ENCODE measurements at places on chromosomes 7 and 10.

GRCh38 chr10:78331391-78331922, 297.8 kb downstream of the RPS24 start:
- DNase-seq, result no peak

DNA sequence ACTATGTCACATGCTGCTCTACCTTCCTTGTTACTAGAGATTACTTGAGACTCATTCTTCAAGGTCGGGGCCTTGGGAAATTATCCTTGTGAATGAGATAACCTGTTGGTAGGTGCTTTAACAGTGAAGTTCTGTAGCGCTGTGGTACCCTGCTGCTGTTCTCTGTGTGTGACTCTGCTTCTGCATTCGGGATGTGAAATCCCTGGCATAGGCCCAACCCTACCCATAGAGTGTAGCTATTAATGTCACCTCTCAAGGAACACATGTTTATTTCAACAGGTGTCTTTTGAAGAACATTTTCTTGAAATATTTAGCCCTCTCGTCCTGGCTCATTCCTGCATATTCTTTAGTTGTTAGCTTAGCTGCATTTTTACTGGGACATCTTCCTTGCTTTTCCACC, 41.8 kb upstream of the TMEM236 start:
- DNase-seq, result no peak

GRCh38 chr7:41003977-41004376, 698.9 kb downstream of the INHBA start:
- no peak for DNase-seq

- no peak for DNase-seq
These were observed 82.3 kb upstream of the GTF2I start for GRCh38 chr7:74575083-74575784.

- DNase-seq, result no peak
These were observed 91.1 kb downstream of the BUB3 start for GRCh38 chr10:123245264-123245663.

DNA sequence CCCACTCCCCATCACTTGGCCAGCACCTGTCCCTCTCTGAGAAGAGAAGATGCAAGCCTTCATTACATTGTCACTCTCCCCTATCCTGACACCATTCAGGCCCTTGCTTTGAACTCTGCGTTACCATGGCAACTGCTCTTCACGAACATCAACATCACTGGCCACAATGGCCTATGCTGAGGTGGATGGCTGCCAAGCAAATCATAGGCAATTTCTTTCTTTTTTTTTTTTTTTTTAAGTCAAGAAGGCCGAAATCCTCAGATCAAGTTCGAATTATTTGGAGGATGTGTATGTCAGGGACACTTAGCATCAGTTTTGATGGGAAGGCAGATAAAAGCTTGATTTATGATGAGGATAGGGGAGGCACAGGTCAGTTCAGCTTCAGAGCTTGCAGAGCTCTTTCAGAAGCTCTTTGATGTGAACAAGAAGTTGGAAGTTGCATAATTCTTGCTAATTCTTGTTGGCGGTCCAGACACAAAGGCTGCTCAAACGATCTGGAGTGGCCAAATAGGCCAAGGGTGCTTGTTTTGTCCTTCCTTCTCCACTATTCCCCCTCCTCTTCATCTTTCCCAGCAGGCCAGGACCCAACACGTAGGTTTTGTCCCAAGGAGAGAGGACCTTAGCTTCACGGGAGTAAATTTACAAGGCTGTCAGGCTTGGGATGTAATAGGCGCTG, 179.9 kb upstream of the NPVF start:
- no peak for DNase-seq

DNA sequence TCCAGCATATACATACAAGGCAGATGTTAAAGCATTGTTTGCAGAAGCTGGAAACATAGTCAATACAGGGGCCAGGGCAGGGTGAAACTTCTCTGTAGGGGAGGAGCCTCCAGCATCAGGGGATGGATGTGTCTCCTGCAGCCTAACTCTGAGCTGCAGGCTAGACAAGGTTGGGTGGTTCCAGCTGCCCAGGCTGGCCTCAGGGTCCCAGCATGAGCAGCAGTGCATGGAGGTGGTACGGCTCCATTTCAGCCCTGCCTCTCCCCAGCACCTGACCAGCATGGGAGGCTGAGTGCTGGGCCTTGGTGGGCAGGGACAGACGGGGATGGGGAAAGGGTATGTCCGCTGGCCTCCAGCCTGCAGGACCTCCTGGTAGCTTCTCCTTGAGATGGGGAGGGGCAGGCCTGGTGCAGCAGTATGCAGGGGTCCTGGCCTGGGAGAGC, 7.4 kb upstream of the TBRG4 start:
- no peak for DNase-seq

- no peak for DNase-seq
These were observed 65.0 kb downstream of the CACNB2 start for GRCh38 chr10:18205098-18205834.

- no peak for DNase-seq
These were observed 69.5 kb upstream of the VOPP1 start for GRCh38 chr7:55641811-55642210.

DNA sequence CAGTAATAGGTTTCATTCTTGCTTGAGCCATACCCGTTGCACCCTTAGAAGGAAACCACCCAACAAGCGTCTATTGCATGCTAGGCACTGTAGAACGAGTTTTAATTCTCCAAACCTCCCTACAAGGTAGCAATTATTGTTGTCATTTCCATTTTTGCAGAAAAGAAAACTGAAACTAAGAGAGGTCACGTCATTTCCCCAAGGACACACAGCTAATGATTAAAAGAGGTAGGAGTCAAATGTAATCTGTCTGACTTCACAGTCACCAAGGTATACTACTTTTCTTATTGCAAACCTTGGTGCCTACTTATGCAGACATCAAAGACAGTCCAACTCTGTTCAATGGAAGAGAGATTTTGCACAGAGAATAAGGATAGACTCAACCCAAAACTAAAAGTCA, 49.1 kb upstream of the C1QL3 start:
- DNase-seq, result no peak

DNA sequence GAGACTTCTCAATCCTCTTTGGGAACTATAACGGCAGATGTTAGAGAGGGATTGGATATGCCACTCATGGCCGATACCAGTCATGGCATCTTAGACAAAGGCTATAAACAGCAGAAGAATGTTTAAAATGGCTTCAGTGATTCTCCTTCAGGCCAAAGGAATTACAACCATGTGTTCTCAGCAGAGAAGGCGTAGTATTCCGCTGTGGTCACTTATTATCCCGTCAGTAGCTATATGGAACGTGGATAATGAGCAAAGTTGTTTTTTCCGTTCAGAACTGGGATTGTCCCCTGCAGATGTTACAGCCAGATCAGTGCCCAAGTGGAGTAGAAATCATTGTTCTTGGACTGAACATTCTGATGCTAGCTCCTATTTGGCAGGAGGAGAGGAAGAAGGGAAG, 43.1 kb downstream of the TEX36 start:
- no peak for DNase-seq

DNA sequence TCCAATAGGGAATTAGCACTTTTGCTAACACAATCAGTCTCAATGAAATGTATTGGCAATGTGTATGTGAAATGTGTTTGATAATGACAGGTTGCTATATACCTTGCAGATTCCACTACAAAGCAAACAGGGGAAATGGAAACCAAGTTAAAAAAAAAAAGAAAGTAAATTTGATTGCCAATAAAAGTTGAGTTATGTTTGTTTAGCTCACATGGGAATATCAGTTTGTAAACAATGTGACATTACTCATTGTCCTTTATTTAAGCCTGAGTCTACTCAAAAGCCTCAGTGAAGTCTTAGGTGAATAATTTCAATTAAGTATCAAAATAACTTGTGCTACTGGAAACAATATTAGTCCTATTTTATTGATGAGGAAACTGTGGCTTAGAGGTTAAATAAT, 285.2 kb downstream of the CACNA2D1 start:
- no peak for DNase-seq

DNA sequence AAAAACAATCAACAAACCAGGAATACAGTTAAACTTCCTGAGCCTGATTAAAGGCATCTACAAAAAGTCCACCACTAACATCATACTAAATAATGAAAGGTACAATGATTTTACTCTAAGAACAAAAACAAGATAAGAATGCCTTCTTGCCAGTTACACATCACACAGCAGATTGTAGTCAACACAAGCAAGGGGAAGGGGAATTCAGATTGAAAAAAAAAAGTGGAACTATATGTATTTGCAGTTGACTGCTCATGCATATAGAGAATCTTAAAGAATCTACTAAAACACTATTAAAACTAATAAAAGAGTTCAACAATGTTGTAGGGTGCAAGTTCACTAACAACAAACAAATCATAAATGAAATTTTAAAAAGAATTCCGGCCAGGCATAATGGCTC, 28.5 kb downstream of the ZNF33B start:
- no peak for DNase-seq

GRCh38 chr10:59631237-59631636, 78.4 kb downstream of the SLC16A9 start:
- no peak for DNase-seq

GRCh38 chr7:20466543-20467021, 135.9 kb downstream of the ITGB8 start:
- DNase-seq, result no peak

- DNase-seq, result no peak
These were observed 89.8 kb upstream of the PPP2R2D start for GRCh38 chr10:131810805-131811629.

- no peak for DNase-seq
These were observed 474.5 kb upstream of the PODXL start for GRCh38 chr7:132030883-132031282.

DNA sequence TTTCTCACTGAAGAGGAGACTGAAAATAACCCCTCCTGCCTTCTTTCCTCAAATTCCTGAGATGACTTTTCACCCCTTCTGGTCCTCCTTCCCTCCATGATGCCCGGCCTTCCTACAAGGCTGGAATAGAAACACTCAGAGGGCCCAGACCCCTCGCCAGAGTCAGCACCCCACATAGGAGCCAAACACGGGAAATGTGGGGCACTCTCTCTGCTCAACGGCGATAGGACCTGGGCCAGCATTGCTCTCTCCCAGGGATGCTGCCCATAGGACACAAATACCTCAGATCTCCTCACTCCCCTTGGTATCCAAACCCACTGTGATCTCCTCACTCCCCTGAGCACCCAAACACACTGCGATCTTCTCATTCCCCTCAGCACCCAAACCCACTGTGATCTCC, 7.4 kb downstream of the CFAP46 start:
- DNase-seq, result no peak

GRCh38 chr7:44222074-44222473, 21.3 kb downstream of the YKT6 start:
- no peak for DNase-seq

- no peak for DNase-seq
These were observed 268.4 kb downstream of the TCERG1L start for GRCh38 chr10:131043039-131043691.

DNA sequence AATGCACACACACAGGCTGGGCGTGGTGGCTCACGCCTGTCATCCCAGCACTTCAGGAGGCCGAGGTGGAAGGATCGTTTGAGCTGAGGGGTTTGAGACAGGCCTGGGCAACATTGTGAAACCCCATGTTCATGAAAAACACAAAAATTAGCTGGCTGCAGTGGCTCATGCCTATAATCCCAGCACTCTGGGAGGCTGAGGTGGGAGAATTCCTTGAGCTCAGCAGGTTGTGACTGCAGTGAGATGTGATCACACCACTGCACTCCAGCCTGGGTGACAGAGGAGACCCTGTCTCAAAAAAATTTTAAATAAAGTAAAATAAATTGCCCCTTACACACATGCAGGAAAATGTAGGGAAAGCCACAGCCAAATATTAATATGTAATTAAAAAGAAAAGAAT, 44.1 kb downstream of the RNF32 start:
- DNase-seq, result no peak

- no peak for DNase-seq
These were observed 91.5 kb downstream of the LYZL2 start for GRCh38 chr10:30538086-30538485.

DNA sequence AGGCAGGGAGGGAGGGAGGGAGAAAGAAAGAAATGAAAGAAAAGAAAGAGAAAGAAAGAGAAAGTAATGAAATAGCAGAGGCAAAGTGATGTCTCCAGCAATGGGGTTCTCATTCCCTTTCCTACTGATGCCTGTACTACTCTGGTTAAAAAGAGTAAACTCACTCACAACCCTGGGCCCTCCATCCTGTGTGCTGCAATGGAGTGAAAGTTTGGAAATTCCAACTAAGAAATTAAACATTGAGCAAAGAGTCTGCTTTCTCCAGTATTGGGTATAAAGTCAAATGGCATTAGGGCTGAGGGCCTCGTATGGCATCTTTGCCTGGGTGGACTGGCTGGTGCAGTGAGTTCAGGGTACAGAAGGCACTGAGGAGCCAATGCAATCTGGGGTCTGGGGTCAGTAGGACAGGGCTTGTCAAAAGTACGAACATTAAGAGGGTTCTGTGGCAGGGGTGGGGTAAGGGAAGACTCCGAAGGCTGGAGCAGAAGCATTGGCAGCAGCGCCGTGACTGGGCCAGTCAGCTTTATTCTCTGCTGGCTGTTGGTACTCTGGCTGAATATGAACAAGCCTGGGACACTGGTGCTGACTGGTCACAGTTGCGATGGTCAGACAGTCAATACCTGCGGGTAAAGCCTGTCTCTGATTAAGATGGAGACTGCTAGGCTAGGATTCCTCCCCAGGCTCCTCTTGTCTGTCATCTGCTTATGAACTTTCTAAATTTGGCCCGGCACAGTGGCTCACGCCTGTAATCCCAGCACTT, 24.1 kb upstream of the TNS3 start:
- no peak for DNase-seq

GRCh38 chr7:70630818-70631457, 501.0 kb upstream of the GALNT17 start:
- DNase-seq, result no peak

DNA sequence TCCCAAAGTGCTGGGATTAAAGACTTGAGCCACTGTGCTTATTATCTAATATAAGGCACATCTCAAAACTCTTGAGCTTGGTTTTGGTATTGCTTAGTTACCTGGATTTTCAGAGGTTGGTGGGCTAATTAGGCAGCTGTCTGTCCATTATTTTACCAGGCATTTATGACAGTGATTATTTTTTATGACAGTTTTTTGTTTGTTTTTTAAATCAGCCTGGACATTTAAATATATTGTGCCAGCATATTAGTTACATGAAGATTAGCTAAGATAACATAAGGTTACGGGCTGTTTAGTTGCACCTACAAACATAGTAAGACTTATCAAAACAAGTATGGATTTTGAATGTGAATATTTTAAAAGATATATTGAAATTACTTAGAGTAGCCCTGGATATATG, 2.6 kb upstream of the ZRANB1 start:
- no peak for DNase-seq

DNA sequence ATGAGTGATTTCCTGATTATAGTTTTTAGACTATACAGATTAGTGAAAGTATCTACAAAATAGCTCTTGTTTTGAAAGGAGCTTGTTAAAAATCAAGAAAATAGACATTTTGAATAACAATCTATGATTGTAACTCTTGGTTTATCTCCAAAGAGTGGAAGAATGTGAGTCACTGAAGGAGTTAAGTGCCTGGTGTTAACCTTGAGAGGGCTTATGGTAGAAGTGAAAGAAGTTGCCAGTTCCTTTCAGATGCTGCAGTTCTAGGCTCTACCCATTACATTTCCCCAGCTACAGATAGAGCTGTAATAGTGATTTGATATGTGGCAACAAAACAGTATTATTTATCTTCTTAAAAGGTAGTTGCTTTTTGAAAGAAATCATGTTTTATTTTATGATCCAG, 12.7 kb downstream of the NRBF2 start:
- DNase-seq, result no peak
